ENCODE measurements at places on chromosomes 16 and 17.

- no peak for DNase-seq
Observed at GRCh38 chr16:14358697-14359305, 271.3 kb downstream of the PARN start.

- DNase-seq = peak; percentile 94
Observed at GRCh38 chr17:77555741-77556291, 402.7 kb upstream of the TNRC6C start.

- no peak for DNase-seq
Observed at GRCh38 chr16:58261263-58261662, 33.6 kb downstream of the PRSS54 start.

GRCh38 chr17:65523411-65523810 is 38.0 kb downstream of the AXIN2 start:
- DNase-seq = no peak

- DNase-seq = no peak
Observed at GRCh38 chr16:6160303-6160702, 1062.7 kb upstream of the EEF2KMT start.

GRCh38 chr16:4936991-4937781 is at the start of gene PPL:
Gene PPL (minus strand): TSS chr16:4937148. CDS start chr16:4937045, 103 bp downstream.
- DNase-seq = peak; percentile 23

DNA sequence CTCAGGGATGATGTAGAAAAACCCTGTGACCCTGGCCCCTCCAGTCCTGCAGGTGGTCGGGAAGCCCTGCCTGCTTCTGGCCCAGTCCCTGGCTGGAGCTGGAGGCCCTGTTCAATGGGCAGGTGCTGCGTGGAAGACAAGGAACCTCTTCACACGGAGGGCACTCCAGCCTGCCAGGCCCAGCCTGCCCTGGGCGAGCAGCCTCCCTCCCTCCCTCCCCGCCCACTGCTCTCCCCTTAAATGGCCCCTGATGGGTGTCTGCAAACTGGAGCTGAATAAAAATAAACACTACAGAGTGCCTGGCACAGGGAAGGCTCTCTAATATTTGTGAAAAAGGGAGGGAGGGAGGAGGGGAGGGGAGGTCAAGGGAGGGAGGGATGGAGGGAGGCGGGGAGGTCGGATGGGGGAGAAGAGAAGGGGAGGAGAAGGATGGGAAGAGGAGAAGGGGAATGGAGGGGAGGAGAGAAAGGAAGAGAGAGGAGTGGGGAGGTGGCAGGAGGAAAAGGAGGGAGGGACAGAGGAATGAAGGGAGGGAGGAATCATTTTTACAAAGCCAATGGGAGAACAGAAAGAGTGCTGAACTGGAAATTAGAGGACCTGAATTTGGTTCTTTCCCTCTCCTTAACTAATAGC is 222.8 kb upstream of the TNRC6C start:
- DNase-seq = peak; percentile 81

DNA sequence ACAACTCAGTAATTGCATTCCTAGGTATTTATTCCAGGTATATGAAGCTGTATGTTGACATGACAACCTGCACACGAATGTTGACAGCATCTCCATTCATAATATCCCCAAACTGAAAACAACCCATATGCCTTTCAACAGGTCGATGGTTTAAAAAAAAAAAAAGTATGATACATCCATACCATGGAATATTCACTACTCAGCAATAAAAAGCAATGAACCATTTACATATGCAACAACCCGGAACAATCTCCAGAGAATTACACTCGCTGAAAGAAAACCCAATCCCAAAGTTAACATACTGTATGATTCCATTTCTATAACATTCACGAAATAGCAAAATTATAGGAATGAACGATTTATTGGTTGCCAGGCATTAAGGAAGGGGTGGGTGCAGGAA is 53.3 kb upstream of the DNAH9 start:
- DNase-seq = no peak

DNA sequence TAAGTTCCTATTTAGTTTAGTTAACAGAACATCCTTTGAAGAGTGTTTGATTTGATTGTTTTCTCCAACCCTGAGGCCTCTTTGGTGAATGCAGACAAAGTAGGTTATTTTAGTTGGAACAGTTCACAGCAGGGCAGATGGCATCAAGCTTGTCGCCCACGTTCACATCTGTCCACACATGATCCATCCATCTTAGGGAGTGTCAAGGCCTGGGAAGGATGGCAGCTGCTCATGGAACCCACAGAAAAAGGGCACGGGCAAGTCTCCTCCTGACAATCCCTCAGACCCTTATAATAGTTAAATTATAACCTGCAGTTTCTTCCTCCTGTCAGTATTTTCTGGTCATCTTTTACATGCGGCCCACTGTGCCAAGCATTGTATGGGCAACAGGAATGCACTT is 60.2 kb downstream of the KNOP1 start:
- DNase-seq = no peak

DNA sequence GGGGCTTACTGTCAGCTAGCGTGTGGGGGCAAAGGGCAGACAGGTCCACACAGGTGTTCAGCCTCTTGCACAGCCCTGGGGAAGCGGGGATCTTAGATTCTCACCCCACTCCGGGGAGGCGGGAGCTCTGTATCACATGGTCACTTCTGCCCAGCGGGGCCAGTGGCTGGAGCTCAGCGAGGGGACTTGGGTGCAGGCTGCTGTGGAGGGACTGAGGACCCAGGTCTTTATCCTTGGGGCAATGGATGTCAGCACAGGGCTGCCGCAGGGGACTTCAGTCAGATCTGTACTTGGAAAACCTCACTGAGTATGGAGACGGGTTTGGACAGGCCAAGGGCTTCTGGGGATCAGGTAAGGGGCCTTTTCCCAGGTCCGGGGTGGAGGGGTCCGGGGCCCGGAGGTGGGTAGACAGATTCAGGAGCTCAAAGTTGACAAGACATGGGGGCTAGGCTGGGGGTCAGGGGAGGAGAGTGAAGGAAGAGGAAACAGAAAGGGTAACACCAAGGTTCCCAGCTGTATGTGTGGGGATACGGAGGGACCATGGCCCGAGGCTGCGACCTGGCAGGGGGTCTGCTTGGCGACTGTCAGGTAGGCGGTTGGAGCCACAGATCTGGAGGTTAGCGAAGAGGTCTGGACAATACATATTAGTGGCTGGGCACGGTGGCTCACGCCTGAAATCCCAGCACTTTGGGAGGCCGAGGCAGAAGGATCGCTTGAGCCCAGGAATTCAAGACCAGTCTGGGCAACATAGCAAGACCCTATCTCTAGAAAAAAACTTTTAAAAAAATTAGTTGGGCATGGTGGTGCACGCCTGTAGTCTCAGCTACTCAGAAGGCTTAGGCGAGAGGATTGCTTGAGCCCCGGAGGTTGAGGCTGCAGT is 15.1 kb upstream of the BAIAP2 start:
- DNase-seq = no peak
